ENCODE measurements at places on chromosomes 1 and 21.

DNA sequence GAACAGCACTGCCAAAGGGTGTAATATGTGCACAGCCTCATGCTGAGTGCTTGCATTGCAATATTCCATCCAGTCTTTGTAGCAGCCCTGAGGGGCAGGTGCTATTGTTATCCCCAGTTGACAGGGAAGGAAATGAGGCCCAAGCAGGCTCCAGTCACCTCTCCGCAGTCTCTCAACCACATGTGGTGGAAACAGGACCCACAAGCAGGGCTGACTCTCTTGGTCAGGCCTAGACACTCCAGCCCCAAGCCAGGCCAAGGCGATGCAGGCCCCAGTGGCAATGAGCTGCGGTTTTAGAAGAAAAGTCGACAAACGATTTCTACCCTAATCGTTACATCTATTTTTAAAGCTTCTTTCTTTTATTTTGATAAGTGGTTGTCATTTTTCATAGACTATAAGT is 52.6 kb upstream of the GADD45A start:
- no peak for DNase-seq

GRCh38 chr1:16342331-16343062 is 9.8 kb downstream of the FBXO42 start:
- no peak for DNase-seq

- no peak for DNase-seq
Observed at GRCh38 chr1:74423471-74423870, 88.9 kb downstream of the LRRC53 start.

DNA sequence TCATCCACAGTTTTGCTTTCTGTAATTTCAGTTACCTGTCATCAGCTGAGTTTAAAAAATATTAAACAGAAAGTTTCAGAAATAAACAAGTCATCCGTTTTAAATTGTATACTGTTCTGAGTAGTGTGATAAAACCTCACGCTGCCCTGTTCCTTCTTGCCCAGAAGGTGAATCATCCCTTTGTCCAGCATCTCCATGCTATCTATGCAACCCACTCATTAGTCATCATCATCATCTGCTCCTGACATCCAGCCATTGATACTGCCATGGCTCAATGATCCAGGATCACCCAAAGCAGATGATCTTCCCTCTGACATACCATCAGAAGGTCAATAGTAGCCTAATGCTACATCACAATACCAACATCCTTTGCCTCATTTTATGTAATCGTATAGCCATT is 198.3 kb downstream of the SLC44A5 start:
- DNase-seq: no peak

GRCh38 chr1:75672528-75673393 is 51.7 kb upstream of the ACADM start:
- DNase-seq: no peak

DNA sequence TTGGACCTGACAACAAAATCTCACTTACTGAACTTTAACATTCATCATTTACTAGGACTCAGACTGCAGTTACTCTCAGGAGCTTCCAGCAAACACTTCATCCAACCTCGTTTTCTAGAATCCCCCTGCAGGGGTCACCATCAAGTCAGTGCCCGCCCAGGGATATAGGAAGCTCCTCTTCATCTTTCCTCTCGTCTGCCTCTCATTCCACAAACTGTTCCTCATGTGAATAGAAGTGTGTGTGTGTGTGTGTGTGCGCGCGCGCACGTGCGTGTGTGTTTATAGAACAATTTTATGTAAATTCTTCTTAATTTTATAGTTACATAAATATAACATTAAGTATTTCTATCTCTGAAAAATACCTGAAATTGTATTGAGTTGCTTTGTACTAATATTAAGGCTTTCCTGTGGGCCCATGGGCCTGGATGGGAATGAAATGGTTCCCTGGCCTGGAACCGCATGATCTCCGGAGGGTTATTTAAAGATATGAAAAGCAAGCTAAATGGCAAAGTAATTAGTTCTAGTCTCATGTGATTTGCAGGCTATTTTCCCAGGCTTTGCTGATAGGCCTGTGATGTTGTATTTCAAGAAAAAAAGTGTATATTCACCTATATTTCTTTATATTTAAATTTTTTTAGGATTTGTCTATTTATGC is 21.7 kb upstream of the ABCD3 start:
- DNase-seq: no peak

All from NCI-H146 (cell line).